ENCODE measurements at places on chromosomes 4 and X.

- DNase-seq, result peak; percentile 21
Measured at GRCh38 chrX:103845165-103845653, 13.2 kb upstream of the RAB9B start.

- no peak for DNase-seq
Measured at GRCh38 chr4:6563935-6564645, 10.9 kb upstream of the MAN2B2 start.

DNA sequence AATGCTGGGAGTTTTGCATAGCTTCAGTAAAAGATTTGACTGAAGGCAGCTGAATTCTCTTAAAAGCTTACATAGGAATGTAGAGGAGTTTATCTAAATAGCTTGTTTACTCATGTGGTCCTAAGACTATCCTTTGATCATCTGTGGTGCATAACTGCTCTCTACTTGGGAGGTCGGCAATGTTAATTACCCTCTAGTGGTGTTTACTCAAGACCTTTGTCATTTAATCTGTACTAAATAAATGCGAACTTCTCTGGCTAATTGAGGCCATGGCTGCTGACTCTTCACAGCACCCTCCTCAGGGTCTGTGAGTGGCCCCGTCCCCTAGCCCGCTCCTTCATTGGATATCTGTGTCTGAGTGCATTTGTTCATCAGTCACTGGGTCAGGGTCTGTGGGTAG, 13.8 kb upstream of the TMEM33 start:
- no peak for DNase-seq

DNA sequence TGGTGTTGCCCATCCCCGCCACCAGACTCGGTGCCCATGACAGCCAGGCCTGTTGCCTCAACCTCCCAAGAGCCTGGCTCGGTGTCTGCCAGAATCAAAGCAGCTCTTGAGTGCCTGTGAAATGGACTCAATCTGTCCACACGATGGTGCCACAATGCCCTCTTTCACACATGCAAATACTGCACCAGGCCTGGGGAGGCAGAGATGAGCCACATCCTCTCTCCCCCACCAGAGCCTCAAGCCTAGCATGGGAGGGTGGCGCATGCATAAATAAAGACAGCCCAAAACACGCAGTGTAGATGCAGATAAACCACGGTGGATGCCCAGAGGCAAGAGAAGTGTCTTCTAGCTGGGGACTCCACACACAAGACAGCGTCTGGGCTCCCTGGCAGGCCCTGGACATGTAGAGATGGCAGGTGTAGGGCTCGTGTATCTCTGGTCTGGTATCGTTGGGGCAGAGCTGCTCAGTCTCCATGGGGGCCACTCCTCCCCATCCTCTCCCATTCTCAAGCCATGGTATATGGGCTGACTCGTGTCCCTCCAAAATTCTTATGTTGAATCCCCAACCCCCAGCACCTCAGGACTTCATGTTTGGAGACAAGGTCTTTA, 65.6 kb downstream of the JAKMIP1 start:
- DNase-seq, result no peak

GRCh38 chrX:53817548-53817947, 131.0 kb upstream of the HUWE1 start:
- DNase-seq, result no peak

DNA sequence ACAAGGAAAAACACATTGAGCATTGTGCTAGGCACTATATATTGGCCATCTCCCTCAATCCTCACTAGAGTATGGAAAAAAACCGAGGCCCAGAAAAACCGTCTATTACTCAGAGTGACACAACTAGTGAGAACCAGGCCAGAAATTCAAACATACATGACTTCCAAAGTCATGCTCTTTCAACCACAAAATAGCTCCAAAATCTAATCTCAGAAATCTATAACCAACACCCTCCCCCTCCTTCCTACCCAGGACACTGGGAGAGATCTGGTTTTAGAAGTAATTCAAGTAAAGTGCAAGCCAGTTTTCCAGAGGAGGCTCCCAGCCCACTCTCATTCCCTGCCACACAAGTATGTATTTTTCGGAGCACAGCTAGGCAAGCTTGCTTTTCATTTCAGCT, 7.6 kb downstream of the HS3ST1 start:
- DNase-seq, result no peak

DNA sequence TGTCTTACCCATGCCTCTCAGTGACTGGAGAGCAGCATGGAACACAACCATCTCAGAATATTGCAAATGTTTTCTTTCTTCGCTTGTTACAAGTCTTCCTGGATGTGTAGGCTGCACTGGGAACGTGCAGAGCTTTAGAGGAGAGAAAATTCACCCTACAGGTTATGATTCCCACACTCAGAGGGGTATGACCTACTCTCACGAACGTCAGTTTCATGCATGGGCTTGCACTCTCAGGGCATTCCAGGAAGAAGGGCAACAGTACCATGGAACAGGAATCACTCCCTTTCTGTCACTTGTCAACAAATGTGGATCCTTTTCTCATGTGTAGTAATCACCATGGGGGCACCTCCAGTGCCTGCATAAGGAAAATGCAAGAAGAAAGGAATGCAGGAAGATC, 75.8 kb downstream of the NBDY start:
- DNase-seq, result no peak

DNA sequence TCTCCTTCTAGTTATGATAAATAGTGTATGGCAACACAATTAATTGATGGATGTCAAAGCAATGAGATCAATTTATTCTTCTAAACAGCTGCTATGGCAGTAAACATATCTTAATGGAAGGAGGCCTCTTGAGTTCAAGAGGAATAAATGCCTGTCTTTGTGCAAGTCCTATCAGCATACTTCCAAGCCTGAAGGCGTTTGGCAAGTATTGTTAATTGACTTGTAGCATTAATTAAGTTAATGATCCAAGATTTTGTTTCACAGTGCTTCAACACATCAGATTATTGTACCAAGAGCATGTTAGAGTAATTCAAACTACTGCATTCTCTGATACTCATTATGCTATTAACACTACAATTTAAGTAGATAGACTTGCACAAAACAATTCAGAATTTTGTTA, 144.8 kb downstream of the FAT4 start:
- no peak for DNase-seq

- no peak for DNase-seq
Measured at GRCh38 chr4:5757536-5757935, 46.5 kb downstream of the EVC start.

DNA sequence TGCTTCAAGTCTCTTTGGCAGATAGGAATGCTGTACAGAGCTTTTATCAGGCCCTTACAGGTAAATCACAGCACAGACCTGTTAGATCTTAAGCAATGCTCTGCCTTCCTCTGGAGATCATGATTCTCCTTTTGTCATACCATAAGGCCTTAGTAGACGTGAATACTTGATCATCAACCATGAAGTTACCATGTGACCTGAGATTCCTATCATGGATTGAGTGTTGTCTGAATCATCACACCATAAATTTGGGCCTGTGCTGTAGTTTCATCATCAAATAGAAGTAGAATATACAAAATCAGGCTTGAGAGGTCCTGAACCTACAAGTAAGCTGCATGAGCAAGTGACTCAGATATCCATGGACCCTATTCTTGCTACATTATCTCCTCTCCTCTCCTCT, 466.8 kb upstream of the INTU start:
- no peak for DNase-seq

DNA sequence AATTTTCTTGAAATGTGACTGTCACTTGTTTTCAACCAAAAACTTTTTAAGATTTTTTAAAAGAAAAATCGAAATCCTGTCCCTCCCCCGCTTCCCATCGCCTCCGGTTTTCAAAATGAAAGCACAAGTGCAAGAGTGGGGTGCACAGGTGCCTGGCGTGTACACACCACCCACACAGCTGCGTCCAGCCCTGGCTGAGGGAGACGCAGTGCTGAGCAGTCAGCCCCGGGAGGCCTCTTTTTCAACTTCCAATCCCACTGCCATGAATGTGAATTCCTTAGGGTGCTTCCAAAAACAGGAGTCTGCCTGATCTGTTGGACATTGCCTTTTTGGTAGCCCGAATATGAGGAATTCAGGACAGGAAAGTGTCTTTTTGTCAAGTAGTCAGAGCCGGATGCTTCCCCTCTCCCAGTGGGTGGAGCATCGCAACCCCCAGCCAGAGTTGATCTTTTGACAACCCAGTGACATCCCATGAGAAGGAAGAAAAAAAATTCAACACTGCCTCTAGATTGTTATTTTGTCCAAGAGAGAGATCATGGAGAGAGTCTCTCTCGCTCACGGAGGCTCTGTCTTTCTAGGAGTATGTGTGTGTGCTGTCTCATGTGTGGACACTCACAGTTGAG, 8.9 kb downstream of the PRRG3 start:
- no peak for DNase-seq

Data from anterior cingulate cortex (tissue), 58 donors.